ENCODE measurements at places on chromosomes 12 and 14. TPM values are rescaled to one million over a fixed set of nuclear protein-coding genes. Genes with fewer than 3 reads are reported as not detected.

DNA sequence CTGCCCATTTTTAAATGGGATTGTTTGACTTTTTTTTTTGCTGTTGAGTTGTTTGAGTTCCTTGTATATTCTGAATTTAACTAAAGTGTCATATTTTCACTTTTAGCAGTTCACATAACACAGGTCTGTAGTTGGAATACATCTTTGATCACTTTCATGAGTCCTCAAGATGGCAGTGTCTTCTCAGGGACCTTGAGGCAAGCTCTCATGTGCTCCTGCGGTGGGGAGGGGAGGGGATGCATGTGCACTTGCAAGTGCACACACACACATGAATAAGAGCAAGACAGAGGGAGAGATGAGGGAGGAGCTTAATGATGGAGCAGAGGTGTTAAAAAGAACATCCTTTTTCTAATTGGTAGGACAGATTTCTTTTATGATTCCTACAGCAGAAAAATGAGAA is 291.4 kb upstream of the OR4E1 start:
- no peaks in the 10 kb centered on the region for H3K36me3 ChIP-seq
- peak; percentile 35 for DNase-seq
- peak overlapping the region; percentile 61 for H3K27ac ChIP-seq
- H3K27me3 ChIP-seq, result peaks cover 2% of the 10 kb centered on the region
- peaks cover 15% of the 10 kb centered on the region for H3K4me1 ChIP-seq
- H3K4me3 ChIP-seq, result peak overlapping the region; percentile 53

- no peaks in the 10 kb centered on the region for H3K4me1 ChIP-seq
- no peak for DNase-seq
- H3K27ac ChIP-seq, result no peak overlapping the region
Measured at GRCh38 chr14:54170301-54170700, 213.7 kb upstream of the BMP4 start.

SALL2 gene
- total RNA-seq, result 1.6 TPM

GRCh38 chr12:13376610-13377373 is 180.3 kb downstream of the EMP1 start:
- H3K27me3 ChIP-seq, result peaks cover 3% of the 10 kb centered on the region
- no peak for DNase-seq
- H3K4me3 ChIP-seq, result no peak overlapping the region
- no peaks in the 10 kb centered on the region for H3K4me1 ChIP-seq

- no peaks in the 10 kb centered on the region for H3K36me3 ChIP-seq
- H3K27me3 ChIP-seq, result no peaks in the 10 kb centered on the region
- H3K4me1 ChIP-seq, result no peaks in the 10 kb centered on the region
- no peak overlapping the region for H3K4me3 ChIP-seq
Measured at GRCh38 chr14:33350366-33350990, 411.8 kb downstream of the NPAS3 start.

DNA sequence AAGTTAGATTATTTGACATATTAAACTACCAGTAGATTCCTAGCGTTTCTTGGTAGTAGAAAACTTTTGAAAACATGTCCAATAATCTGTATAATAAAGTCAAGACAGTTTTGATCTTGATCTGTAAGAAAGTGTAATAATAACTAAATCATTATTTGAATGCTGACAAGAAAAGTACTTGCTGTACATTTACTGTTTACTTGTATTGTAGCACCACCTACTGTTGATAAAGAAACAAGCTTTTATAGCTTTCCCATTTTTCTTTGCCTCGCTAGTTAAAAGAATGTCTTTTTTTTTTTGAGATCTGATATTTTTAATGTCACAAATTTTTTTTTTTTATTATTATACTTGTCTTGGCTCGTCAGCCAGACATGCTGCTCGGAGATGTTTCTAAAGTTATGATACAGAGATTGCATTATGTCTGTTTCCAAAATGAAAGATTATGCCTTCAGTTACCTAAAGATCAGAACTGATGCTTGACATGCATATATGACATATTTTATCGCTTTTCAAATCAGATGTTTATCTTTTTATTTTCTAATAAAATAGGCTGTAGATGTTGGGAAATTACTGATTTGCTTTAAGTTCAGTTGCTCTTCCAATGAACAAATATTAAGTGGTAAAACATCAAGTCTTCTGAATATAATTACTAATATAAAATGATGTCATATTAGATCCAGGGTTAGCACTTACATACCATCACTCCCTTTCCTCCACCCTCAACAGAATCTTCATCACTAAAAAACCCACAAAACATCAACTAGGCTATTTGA is 140.5 kb downstream of the AKAP6 start:
- H3K4me3 ChIP-seq, result no peak overlapping the region
- no peak overlapping the region for H3K27ac ChIP-seq
- H3K4me1 ChIP-seq, result no peaks in the 10 kb centered on the region
- H3K36me3 ChIP-seq, result no peaks in the 10 kb centered on the region
- DNase-seq, result no peak

CRIP2 gene
- not detected for total RNA-seq

DNA sequence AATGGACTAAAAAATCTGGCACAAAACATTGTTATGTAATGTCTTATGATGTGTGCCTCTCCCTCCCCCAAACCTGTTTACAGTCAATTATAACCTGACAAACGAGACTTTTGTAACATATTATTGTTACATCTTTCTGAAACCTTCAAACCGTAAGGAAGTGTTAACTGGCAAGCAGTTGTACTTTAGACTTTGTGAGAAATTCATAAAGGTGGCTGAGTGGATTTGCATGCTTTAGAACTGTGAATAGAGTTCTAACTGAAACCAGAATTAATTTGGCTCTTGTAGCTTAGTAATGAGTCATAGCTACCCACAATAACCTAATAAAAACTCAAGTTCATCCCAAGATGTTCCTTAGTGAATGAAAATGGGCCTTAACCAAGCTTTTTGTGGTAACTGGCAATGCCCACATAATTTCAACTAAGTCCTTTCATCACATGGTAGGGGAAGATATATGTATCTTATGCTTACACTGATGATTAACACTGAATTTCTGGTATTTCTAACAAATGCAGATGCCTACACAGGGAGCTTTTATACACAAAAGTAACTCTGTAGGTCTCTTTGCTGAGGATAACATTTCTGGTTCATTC is 29.7 kb downstream of the RAD9B start:
- no peak for DNase-seq
- peaks cover 30% of the 10 kb centered on the region for H3K4me1 ChIP-seq
- H3K27me3 ChIP-seq, result no peaks in the 10 kb centered on the region
- peak overlapping the region; percentile 51 for H3K27ac ChIP-seq

ARHGAP9 gene
- 102 TPM for total RNA-seq

DNA sequence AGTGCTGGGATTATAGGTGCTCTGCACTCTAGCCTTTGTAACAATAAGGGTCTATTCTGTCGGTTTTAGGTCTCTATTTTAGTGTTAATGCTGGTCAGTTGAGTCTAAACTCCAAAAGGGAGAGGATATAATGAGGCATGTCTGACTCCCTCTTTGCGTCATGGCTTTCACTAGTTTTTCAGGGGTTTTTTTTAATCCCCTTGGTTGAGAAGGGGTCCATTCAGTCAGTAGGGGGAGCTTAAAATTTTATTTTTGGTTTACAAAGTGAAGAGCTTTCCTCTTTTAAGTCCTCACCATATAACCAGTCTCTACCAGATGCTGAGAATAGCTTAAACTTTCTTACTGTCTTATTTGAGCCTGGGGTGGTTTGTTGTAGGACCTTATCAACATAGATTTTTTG is 106.9 kb downstream of the PRKCH start:
- H3K36me3 ChIP-seq, result peaks cover 31% of the 10 kb centered on the region
- no peak overlapping the region for H3K4me3 ChIP-seq
- H3K27ac ChIP-seq, result no peak overlapping the region
- peaks cover 81% of the 10 kb centered on the region for H3K4me1 ChIP-seq
- DNase-seq, result no peak

EML5 gene
- 1.7 TPM for total RNA-seq

BCAT1 gene
- 37.3 TPM for total RNA-seq

LMBR1L gene
- total RNA-seq, result 50.4 TPM

ALG10B gene
- total RNA-seq, result 11.8 TPM

KRT84 gene
- total RNA-seq, result not detected

CLEC4D gene
- total RNA-seq, result not detected

All from activated T-helper 1 cell treated with anti-CD3 and anti-CD28 coated beads, Interleukin-12 subunit alpha, Interleukin-12 subunit beta, Interleukin-2, Interleukin-4 antibody, amounts not matched to agents 30 ng/mL and 10 ng/mL and 1 ng/mL, durations not matched to agents 14 hours and 24 hours and 36 hours (primary cell).